ENCODE measurements at places on chromosomes 16 and 17. TPM values are rescaled to one million over a fixed set of nuclear protein-coding genes. Genes with fewer than 3 reads are reported as not detected.

The GRAP gene
- 1.1 TPM for total RNA-seq

The PITPNC1 gene
- 9.1 TPM for total RNA-seq

The ADAP2 gene
- 1.3 TPM for total RNA-seq

The KCNG4 gene
- total RNA-seq: not detected

The MYCBPAP gene
- total RNA-seq: not detected

The KRT12 gene
- total RNA-seq: not detected

The SPAG5 gene
- 105 TPM for total RNA-seq

The TMEM204 gene
- total RNA-seq: 0.91 TPM

The TRAF4 gene
- total RNA-seq: 51.0 TPM

The MLX gene
- total RNA-seq: 20.1 TPM

The TEX19 gene
- 0.34 TPM for total RNA-seq
